Breast epithelium (tissue), 4 donors: ENCODE measurements at places on chromosomes 1 and 21. TPM values are rescaled to one million over a fixed set of nuclear protein-coding genes. Genes with fewer than 3 reads are reported as not detected.

DNA sequence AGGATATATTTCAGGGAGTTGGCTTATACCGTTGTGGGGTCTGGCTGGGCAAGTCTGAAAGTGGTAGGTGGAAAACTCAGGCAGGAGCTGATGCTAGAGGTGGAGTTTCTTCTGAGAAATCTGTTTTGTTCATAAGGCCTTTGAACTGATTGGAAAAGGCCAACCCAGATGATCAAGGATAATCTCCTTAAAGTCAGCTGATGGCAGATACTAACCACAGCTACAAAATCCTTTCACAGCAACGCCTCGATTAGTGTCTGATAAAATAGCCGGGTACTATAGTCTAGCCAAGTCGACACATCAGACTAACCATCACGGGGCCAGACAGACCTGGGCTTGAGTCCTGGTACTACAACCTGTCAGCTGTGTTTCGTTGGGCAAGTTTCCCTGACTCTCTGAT, 21.4 kb downstream of the OPRD1 start:
- no peaks in the 10 kb centered on the region for H3K36me3 ChIP-seq
- no peaks in the 10 kb centered on the region for H3K27me3 ChIP-seq
- H3K4me1 ChIP-seq, result no peaks in the 10 kb centered on the region
- DNase-seq, result no peak
- no peak overlapping the region for H3K27ac ChIP-seq

GRCh38 chr1:76919085-76919484, 51.8 kb downstream of the ST6GALNAC5 start:
- H3K36me3 ChIP-seq, result no peaks in the 10 kb centered on the region
- H3K27me3 ChIP-seq, result no peaks in the 10 kb centered on the region
- H3K4me1 ChIP-seq, result no peaks in the 10 kb centered on the region
- no peak overlapping the region for H3K4me3 ChIP-seq
- DNase-seq, result no peak

DNA sequence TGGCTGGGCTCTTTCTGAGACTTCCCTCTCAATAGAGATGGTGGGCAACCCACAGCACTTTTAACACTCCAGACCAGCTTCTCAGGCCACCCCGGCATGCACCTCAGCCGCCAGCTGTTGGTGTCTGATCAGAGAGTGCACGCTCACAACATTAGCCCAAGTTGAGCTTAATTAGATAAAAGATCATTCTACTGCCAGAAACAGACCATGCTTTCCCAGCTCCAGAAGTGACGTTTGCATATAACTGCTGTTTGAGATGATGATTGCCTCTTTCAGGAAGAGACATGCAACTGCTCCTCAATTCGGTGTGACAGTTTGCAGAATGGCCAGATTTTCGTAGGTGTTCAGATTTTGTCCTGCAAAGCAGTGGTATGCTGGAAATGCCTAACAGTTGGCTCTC, 285.3 kb upstream of the VAMP3 start:
- H3K27me3 ChIP-seq, result peaks cover 6% of the 10 kb centered on the region
- no peaks in the 10 kb centered on the region for H3K4me1 ChIP-seq
- no peaks in the 10 kb centered on the region for H3K36me3 ChIP-seq

DNA sequence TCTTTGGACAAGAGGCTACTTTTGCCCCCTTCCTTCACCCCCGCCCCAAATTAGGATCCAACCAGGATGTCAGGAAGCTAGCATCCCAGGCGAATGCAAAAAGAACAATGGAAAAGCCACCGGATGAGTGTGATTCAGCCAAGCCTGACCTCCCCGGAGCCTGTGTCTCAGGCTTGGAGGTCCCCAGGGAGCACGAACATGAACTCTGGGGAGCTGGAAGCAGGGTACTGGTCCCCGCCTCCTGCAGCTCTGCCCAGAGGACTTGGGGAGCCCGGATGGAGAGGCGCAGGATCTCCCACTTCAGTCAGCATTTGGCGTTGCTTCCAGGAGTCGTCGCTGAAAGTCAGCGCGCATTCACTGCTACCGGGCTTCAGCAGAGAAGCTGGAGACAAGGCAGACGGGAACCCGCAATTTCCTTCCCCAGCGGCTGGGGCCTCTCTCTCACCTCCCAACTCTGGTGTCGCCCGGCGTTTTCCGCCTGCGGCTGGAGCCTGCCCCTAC, 1.8 kb upstream of the TBX15 start:
- H3K4me3 ChIP-seq, result no peak overlapping the region
- no peaks in the 10 kb centered on the region for H3K4me1 ChIP-seq
- no peaks in the 10 kb centered on the region for H3K36me3 ChIP-seq
- H3K27me3 ChIP-seq, result peaks cover 98% of the 10 kb centered on the region

DNA sequence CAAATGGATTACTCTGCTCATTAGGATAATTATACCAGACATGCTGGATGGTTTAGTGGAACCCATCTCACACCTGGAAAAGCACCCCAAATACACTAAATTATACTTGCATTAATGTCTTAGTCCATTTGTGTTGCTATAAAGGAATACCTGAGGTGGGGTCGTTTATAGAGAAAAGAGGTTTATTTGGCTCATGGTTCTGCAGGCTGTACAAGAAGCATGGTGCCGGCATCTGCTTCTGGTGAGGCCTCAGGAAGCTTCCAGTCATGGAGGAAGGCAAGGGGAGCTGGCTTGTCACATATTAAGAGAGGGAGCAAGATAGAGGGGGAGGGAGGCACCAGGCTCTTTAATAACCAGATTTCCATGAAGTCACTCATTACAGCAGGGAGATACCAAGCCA, 95.6 kb downstream of the MT1HL1 start:
- no peaks in the 10 kb centered on the region for H3K4me1 ChIP-seq
- H3K27ac ChIP-seq, result no peak overlapping the region
- H3K4me3 ChIP-seq, result no peak overlapping the region
- H3K27me3 ChIP-seq, result no peaks in the 10 kb centered on the region
- DNase-seq, result no peak
- H3K36me3 ChIP-seq, result no peaks in the 10 kb centered on the region

DNA sequence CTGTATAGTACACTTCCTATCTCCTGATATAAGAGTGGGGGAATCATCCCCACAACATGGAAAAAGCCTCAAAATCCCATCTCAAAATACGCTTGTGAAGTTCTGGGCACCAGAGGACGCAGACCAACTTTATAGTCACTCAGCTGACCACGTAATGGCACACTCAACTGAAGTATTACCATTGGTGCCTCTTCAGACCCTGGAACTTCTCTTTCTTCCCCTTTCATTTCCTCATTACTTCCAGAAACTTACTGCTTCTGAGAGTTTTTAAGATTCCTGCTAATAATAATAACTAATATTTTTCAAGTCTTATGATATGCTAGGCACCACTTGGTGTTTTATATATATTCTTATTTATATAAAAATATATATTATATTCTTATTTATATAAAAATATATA, 202.6 kb downstream of the PTPRC start:
- no peak overlapping the region for H3K27ac ChIP-seq
- H3K27me3 ChIP-seq, result no peaks in the 10 kb centered on the region
- DNase-seq, result no peak
- H3K36me3 ChIP-seq, result no peaks in the 10 kb centered on the region

DNA sequence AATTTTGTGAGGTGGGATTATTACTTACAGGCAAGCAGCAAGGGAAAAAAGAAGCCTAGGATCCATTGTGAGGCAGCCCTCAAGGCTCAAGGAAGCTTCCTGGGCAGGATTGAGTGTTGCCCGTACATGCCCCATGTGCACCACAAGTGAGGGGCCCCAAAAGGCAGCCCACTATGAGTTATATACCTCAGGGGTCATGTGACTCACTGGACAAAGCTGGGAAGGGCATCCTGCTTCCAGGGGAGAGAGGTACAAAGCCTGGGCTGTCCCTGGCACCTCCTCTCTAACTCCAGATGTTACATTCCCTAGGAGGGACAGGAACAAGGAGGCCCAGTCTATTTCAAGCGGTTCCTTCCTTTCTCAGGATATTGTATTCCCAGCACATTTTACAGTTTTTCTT, 34.0 kb upstream of the CD1D start:
- no peaks in the 10 kb centered on the region for H3K4me1 ChIP-seq
- H3K27me3 ChIP-seq, result no peaks in the 10 kb centered on the region
- no peaks in the 10 kb centered on the region for H3K36me3 ChIP-seq
- H3K4me3 ChIP-seq, result no peak overlapping the region
- H3K27ac ChIP-seq, result peak overlapping the region; percentile 63
- no peak for DNase-seq

DNA sequence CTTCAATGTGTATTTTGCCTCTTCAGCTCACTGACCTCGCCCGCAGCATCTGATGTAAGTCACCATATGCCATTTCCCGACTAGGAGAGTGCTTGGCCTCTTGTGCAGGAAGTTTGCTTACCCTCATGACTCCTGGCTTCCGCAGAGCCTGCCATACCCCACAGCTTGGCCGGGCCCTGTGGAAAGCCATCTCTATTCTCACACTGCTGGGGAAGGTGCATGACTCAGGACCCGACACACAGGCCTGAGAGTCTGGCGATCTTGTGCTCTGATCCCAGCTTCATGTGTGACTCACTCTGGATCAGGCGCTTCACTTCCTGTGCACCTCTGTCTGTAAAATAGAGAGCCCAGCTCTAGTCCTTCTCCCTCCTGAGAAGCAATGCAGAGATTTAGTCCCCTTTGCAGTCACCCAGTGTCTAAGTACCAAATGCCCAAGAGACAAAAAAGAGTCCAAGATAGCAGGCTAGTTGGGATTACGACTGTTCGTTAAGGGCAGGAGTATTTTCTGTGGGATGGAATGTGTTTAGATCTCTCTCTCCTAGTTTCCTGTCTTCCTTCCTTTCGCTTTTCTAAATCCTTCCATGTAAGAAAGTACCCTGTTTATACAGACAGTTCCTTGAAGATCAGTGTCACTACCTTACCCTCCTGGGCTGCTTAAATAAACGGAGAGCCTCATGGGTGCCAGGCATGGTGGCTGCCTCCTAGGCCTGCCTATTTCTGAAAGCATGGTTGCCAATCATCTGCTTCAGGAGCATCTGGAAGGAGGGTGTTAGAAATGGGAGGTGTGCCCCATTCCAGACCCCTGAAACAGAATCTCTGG, 62.8 kb upstream of the KIF26B start:
- no peak overlapping the region for H3K27ac ChIP-seq
- H3K4me1 ChIP-seq, result no peaks in the 10 kb centered on the region
- DNase-seq, result peak; percentile 54
- H3K4me3 ChIP-seq, result no peak overlapping the region
- H3K27me3 ChIP-seq, result no peaks in the 10 kb centered on the region
- no peaks in the 10 kb centered on the region for H3K36me3 ChIP-seq

GRCh38 chr1:238345837-238346236, 455.1 kb upstream of the ZP4 start:
- H3K4me1 ChIP-seq, result no peaks in the 10 kb centered on the region
- H3K4me3 ChIP-seq, result no peak overlapping the region
- no peaks in the 10 kb centered on the region for H3K36me3 ChIP-seq
- H3K27ac ChIP-seq, result no peak overlapping the region
- DNase-seq, result no peak

GRCh38 chr1:179298952-179299351, 5.4 kb downstream of the SOAT1 start:
- DNase-seq, result no peak
- no peak overlapping the region for H3K27ac ChIP-seq
- no peaks in the 10 kb centered on the region for H3K4me1 ChIP-seq
- no peak overlapping the region for H3K4me3 ChIP-seq

GRCh38 chr21:29389136-29389535, 90.4 kb downstream of the BACH1 start:
- no peak overlapping the region for H3K27ac ChIP-seq
- H3K4me1 ChIP-seq, result no peaks in the 10 kb centered on the region
- no peaks in the 10 kb centered on the region for H3K27me3 ChIP-seq

GRCh38 chr21:36717976-36718375, 19.1 kb downstream of the SIM2 start:
- H3K4me3 ChIP-seq, result no peak overlapping the region
- no peak for DNase-seq
- no peaks in the 10 kb centered on the region for H3K36me3 ChIP-seq
- no peaks in the 10 kb centered on the region for H3K4me1 ChIP-seq

GRCh38 chr1:151994956-151995355, 1.3 kb upstream of the S100A10 start:
- peak overlapping the region; percentile 91 for H3K27ac ChIP-seq
- no peaks in the 10 kb centered on the region for H3K27me3 ChIP-seq
- H3K4me3 ChIP-seq, result no peak overlapping the region

- H3K4me1 ChIP-seq, result no peaks in the 10 kb centered on the region
- H3K36me3 ChIP-seq, result no peaks in the 10 kb centered on the region
- H3K27ac ChIP-seq, result no peak overlapping the region
- no peak overlapping the region for H3K4me3 ChIP-seq
- no peak for DNase-seq
These were observed 40.5 kb upstream of the KRTAP19-8 start for GRCh38 chr21:31078796-31079195.

GRCh38 chr1:41152622-41153044, 89.5 kb downstream of the SCMH1 start:
- no peak overlapping the region for H3K4me3 ChIP-seq
- no peak for DNase-seq
- peaks cover 6% of the 10 kb centered on the region for H3K4me1 ChIP-seq
- no peaks in the 10 kb centered on the region for H3K36me3 ChIP-seq
- H3K27ac ChIP-seq, result peak overlapping the region; percentile 45

DNA sequence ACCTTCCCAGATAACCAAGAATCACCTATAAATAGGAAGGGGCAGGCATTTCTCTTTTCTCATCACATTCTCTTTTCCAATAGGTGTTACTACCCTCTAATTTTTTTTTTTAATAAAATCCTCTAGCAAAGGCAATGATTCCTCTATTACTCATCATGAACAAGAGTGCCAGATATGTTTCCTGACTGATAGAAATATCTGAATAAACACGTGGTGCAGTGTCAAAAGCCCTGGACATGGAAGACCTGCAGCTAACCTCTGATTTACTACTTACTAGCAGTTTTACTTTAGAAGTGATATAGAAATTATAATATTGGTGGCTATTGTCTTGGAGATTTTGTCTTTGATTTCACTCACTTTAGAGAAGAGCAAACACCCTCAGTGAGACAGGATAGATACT, 194.6 kb upstream of the SAMSN1 start:
- no peaks in the 10 kb centered on the region for H3K27me3 ChIP-seq
- H3K4me1 ChIP-seq, result no peaks in the 10 kb centered on the region
- H3K4me3 ChIP-seq, result no peak overlapping the region
- no peaks in the 10 kb centered on the region for H3K36me3 ChIP-seq

DNA sequence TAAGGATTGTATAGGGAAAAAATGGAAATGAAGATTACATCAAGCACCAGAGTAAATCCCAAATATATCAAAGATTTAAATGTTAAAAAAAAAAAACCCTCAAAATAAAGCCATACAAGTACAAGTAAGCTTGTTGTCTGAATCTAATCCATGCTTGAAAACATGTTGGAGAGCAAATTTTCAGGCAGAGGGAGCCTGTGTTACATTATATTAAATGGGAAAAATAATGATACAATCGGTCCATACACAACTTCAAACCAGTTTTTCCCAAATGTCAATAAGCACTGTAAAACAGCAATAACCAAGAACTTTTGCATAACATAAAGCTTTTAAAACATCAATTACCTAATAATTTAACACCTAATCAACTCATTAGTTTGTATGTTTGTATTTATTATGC, 949.4 kb upstream of the ADGRL4 start:
- H3K27me3 ChIP-seq, result no peaks in the 10 kb centered on the region
- no peak overlapping the region for H3K27ac ChIP-seq
- DNase-seq, result no peak
- no peak overlapping the region for H3K4me3 ChIP-seq

KRTAP19-3 gene
- total RNA-seq, result not detected

NSL1 gene
- 44.6 TPM for total RNA-seq

ATP1A1 gene
- 235 TPM for total RNA-seq

LRRC7 gene
- total RNA-seq, result not detected

ESRRG gene
- total RNA-seq, result 9.1 TPM

SDC3 gene
- total RNA-seq, result 16.5 TPM

AK2 gene
- 483 TPM for total RNA-seq
